ENCODE measurements at places on chromosomes 2 and 18.

DNA sequence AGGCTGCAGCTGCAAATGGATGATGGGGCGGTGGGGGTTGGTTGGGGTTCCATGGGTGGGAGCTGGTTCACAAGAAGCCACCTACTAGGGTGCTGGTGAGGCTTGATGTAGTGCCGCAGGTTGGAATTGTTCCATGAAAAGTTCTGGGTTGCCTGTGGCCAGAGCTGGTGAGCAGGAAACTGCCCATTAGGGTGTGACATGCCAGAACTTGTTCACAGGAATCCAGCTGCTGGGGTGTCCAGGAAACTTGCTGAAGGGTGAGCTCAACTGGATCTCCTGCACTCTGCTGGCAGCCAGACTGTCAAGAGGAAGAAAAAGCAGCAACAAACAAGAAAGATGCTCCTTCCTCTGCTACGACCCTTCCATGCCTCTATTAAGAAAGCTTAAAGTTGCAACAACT, 48.8 kb downstream of the MAP3K20 start:
- no peak for DNase-seq

DNA sequence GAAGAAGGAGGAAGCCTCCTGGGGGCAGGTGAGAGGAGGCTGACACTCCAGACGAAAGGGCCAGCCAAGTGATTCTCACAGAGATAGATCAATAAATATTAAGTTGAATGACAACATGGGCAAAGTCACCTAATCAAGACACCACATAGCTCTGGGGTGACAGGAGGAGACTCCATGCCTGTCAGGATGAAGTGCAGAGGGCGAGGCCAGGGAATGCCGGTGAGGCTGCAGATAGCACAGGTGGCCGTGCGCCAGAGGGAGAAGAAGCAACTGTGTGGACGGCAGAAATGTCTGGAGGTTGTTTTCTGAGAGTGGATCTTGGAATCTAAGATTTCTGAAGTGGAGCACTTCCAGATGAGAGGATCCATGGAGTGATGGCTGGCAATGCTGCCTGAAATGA, 71.4 kb downstream of the NAB1 start:
- no peak for DNase-seq

DNA sequence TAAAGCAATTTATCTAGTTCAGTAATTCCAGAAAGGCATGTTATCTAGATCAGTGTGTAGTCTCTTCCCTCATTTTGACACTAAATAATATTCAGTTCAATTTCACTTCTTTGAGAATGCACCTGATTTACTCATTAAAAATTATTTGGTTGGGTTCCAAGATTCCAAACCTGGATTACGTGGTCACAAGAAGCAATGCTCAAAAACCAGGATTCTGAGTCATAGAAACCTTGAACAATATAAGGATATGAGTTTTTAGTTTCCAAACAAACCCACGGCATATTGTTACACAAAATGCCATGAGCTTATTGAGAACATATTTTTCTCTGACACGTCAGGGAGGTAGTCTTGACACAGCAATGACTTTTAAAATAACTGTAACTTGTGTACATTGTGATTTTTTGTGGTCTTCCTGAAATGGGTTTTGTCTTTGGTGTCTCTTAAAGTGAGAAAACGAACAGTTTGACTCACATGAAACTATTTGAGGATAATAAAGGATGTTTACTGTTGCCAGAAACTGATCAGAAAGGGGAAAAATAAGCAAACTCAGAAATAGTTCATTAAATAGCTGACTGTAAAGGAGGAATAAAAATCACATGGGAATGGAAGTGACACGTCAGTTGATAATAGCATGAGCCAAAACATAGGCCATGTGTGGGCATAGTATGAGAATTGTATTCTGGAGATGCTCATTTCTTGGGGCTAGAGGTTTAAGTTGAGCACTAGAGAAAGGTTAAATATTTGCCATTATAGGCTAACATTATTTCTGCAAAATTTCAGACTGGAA, 617.7 kb upstream of the CDH2 start:
- no peak for DNase-seq

DNA sequence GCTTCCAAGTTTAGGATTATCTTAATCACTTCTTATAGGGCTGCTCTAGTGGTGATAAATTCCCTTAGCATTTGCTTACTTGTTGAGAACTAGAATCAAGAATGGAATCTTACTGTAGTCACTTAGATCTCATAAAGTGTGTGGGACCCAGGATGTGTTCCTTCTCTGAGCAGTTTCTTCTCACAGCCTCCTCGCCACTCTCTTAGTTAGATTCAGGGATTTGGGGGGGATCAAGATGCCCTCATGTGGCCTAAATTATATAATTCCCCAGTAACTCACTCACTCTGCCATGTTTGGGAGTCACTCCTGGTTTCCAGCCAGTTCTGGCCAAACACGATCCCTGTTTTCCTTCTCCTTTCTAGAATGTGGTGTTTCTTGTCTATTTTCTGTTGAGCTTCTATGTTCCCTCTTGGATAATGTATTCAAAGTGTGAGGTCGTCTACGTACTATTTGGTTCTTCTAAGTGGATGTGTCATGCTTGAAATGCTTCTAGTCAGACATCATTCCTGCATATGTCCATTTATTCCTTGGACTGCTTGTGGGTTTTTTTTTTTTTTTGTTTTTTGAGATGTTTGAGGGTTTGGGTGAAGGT, 414.9 kb upstream of the SYT4 start:
- DNase-seq = no peak

All from activated T-cell treated with anti-CD3 and anti-CD28 coated beads for 4 hours (primary cell).